Left lobe of liver (tissue), 2 donors: ENCODE measurements at places on chromosomes 7 and 10. TPM values are rescaled to one million over a fixed set of nuclear protein-coding genes. Genes with fewer than 3 reads are reported as not detected.
A peak's percentile ranks its signal among the peaks of the same experiment; 100 is the strongest.

Gene POU6F2
- total RNA-seq: 0.81 TPM

Gene BLOC1S2
- 16.4 TPM for total RNA-seq

Gene VWC2
- total RNA-seq: not detected

Gene SPDYE11
- not detected for total RNA-seq

- no peak for DNase-seq
These were observed 60.0 kb downstream of the ICA1 start for GRCh38 chr7:8201846-8202441.

- no peak for DNase-seq
These were observed 263.4 kb downstream of the INHBA start for GRCh38 chr7:41439515-41439879.

GRCh38 chr7:139739863-139740597 is 37.8 kb downstream of the HIPK2 start:
- peak; percentile 95 for DNase-seq

DNA sequence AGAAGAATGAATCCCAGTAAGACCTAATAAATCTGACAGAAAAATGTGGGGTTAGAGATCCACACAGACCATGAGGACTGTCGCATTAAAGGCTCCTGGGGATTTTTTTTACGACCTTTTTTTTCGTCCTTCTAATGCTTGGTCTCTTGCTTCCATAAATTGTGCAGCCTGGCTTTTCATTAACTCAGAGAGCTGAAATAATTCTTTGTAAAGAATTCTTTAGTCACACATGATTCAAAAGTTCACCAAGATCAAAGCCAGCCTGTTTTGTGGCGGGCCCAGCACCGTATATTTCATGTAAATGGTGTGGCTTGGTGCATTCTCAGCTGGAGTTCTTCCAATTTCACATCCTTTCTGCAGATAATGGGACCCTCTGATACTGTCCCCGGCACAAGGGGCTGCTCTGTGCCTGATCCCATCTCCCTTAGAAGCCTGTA is 206.6 kb upstream of the BMPER start:
- no peak for DNase-seq

DNA sequence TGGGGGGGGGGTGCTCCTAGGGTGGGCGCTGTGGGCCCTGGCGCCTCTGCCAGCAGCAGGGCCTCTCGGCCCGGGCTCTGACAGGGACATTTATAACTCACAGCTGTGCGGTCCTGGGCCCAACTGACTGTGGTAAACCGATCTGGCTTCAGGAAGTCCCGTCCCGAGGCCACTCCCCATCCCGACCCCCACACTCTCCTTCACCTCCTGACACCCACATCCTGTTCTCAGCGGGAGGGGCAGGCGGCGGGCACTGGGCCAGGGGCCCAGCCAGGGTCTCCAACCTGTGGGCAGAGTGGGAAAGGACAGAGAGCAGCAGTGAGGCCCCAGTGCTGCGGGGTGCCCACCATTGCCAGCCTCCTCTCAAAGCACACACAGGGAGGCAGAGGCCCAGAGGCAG is 69.1 kb downstream of the ZMIZ1 start:
- no peak for DNase-seq

- DNase-seq: no peak
These were observed 35.1 kb downstream of the MACROH2A2 start for GRCh38 chr10:70087616-70088307.

GRCh38 chr7:20661884-20662283 is 46.4 kb downstream of the ABCB5 start:
- DNase-seq: no peak

GRCh38 chr10:84095811-84096497 is 43.4 kb upstream of the GHITM start:
- no peak for DNase-seq

DNA sequence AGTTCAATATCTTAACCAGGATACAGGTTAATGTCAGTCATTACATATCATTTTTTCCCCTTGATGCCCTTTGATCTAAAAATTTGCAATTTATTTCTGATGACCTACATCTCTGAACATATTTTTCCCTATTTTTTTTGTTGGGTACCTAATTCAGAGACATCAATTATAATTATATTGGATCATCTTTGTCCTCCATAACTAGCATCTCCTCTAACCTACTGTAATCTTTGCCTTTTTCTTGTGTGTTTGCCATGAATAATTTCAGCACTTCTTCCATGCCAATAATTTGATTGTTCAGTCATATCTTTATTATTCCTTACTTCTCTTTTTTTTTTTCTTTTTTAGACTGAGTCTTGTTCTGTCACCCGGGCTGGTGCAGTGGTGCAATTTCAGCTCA is 39.2 kb upstream of the FGFR2 start:
- no peak for DNase-seq

DNA sequence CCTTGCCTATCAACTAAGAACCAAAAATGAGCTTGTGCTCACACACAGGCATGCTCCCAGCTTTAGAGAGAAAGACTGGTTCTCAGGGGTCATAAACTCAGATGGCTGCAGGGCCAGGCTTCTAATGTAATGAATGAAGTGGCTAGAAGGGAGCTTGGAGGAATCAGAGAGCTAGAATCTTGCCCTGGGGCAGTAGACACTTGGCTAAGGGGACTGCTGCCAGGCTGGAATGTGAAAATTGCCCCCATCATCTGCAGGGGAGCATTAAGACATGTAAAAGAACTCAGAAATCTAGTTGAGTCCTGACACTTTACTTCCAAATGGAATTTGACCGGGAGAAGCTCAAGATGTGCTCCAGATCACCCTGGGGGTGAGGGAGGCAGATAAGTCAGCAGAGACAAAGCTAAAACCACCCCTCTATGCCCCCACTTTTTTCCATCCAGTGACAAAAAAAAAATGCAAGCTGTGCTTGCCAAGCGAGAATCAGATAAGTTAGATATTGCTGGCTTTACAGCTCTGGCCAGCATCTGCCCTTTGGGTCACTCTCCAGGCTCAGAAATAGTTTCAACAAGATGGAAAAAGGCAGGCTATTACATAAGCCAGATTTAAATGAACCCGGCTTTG is 2.3 kb upstream of the SLC16A9 start:
- DNase-seq: no peak

DNA sequence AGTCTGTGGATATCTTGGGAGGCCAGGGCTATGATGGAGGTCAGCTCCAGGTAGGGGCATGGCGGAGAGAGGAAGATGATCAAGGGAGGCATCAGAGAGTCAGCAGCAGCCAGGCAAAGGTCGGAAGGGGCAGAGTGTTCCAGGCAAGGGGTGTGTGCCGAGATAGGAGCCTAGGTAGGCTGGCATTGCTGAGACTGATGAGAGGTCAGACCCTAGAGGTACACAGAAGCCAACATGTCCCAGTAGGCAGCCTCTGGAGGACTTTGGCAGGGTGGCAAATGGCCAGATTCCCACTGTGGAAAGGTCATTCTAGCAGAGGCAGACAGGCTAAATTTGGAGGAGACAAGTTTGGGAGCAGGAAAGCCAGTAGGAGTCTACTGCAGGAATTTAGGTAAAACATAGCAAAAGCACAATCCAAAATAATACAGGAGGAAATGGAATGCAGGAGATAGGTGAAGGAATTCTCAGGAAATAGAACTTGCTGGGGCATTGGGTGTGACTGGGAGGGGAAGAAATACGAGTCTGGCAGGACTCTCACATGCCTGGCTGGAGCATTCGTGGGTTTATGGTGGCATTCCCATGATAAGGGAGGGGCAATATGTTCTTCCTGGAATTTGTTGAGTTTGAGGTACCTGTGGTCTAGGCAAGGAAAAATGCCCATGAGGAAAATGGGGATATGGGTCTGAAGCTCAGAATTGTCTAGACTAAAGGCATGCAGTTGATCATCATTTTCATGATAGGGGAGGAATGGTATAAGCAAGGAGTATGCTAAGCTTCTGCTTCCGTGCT is 25.7 kb downstream of the TMEM176A start:
- DNase-seq: peak; percentile 97

- no peak for DNase-seq
These were observed 104.8 kb downstream of the JAZF1 start for GRCh38 chr7:28075674-28076358.

DNA sequence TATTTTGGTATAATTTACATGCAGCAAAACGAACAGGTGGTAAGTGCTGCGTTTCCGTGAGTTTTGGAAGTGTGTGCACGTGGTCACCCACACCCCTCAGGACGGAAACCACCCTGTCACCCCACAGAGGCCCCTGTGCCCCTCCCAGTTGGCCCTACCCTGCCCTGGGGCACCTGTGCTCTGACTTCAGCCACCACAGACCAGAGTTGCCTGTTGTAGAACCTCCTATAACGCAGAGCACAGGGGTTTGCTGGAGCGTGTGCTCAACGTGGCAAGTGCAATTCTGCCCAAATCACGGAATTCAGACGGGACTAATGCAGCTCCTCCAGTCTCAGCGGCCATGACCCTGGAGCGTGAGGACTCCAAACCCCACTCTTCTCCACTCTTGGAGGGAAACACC is 9.6 kb upstream of the CFAP46 start:
- DNase-seq: no peak

DNA sequence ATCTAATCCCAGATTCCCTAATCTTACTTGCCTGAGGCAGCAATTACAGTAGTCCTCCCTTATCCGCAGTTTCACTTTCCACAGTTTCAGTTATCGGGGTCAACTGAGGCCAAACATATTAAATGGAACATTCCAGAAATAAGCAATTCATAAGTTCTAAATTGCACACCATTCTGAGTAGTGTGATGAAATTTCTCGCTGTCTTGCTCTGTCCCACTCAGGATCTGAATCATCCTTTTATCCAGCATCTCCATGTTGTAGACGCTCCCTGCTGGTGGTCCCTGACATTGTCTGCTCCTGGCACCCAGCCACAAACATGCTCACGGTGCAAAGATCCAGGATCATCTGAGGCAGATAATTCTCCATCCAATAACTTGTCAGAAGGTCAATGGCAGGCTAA is 128.7 kb upstream of the CXCL12 start:
- no peak for DNase-seq

DNA sequence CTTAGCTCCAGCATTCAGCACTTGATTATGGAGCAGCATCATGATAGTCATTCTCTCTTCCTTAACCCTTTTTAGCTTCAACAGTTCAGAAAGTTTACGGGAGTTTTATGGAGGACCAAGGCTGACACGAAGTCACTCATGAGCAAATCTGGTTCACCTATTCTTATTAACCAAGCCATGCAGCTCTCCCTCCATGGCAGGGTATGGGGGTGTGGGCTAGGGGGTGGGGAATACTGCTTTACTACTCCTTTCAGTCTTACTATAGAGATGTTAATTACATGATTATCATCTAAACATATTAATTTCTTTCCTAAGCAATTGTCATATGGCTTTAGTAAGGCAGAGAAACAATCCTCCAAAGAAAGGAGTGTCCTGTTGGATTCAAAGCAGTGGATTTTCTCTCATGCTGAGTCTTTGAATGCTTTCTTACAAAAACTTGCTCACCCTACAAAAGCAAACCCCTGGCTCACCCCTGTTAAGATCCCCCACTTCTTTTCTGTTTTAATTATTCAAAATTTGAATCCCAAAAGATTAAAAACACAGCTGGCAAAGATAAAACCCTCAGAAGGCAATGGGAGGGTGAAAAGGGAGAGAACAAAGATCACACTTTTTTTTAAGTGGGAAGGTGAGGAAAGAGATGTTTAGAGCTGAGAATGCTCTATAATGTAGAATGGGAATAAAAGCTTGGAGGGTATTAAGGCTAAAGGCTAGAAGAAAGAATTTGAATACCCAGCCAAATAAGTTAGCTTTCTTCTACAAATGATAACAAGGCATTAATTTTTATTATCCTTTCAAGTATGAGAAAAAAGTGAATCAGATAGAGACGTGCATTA is 46.4 kb upstream of the SEMA3E start:
- no peak for DNase-seq

GRCh38 chr7:108252177-108252576 is 122.0 kb upstream of the LAMB4 start:
- DNase-seq: no peak
